Skeletal muscle cell (primary cell): ENCODE measurements at places on chromosomes 4 and X.

- no peak for DNase-seq
These were observed 650.3 kb upstream of the FAM241A start for GRCh38 chr4:111494971-111495370.

- DNase-seq: no peak
These were observed 102.9 kb downstream of the COL25A1 start for GRCh38 chr4:109199585-109199984.

GRCh38 chr4:172521248-172521647, 647.4 kb upstream of the GALNT7 start:
- no peak for DNase-seq

DNA sequence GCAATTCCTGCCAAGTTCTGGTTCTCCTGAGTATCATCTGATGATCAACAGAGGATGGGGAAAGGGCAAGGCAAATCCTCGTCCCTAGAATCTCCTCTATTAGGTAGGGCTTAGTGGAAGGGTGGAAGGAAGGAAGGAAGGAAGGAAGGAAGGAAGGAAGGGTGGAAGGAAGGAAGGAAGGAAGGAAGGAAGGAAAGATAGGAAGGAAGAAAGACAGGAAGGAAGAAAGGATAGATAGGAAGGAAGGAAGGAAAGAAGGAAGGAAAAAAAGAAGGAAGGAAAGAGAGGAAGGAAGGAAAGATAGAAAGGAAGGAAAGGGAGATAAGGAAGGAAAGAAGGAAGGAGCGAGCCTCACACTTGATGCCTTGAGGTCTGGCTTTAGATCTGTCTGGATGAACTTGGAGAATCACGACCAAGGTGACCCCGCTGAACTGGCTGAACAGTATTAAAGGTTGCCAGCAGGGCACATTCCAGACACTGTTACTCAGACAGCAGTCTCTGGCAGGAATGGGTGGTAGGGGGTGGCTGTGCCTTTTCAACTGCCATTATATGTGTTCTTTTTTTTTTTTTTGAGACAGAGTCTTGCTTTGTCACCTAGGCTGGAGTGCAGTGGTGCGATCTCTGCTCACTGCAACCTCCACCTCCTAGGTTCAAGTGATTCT, 57.1 kb downstream of the MAP7D2 start:
- no peak for DNase-seq

DNA sequence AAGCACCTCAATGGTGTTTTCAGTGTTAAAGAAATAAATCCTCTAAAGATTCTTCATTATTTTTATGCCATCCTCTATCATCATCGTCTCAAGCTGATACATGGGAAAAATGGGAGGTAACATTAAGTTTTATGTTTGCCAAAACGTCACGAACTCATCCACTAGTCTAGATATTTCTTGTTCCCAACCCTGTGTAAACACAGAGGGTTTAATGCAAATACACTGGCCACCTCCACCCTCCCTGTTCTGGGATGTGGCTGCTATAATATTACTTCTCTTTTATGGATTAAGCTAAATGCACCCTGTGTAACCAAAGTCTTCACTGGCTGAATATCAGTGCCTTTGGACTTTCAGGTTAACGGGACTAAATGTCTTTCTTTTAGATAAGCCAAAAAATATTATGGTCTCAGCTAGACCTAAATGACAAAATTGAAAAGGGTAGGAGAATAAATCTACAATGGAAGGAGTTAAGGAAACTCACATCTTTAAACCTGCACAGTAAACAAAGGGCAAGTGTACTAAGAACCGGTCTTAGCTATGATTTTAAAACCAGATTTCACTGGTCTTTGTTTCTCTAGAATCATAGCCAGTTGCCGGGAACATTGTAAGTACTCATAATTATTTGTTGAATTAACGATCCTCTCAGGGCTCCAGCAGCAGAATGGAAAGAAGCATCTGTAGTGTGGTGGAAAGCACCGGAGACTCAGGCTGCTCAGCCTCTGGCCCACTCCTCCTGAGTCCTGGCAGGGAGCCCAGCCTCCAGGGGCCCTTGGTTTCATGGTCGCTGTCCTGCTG, 103.5 kb upstream of the NOCT start:
- no peak for DNase-seq

DNA sequence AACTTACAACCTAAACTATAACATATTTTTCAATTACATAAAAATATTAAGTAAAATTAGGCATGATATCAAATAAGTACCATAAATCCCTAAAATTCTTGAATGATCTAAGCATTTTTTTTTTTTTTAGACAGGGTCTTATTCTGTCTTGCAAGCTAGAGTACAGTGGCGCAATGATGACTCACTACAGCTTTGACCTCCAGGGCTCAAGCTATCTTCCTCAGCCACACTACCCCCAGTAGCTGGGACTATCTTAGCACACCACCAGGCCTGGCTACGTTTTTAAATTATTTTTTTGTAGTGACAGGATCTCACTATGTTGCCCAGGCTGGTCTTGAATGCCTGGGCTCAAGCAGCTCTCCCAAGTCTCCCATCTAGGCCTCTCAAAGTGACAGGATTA, 1042.3 kb downstream of the FSTL5 start:
- DNase-seq: no peak

- no peak for DNase-seq
These were observed 137.6 kb upstream of the ESX1 start for GRCh38 chrX:104392350-104392749.

GRCh38 chr4:88659055-88659889, 38.4 kb downstream of the NAP1L5 start:
- no peak for DNase-seq

DNA sequence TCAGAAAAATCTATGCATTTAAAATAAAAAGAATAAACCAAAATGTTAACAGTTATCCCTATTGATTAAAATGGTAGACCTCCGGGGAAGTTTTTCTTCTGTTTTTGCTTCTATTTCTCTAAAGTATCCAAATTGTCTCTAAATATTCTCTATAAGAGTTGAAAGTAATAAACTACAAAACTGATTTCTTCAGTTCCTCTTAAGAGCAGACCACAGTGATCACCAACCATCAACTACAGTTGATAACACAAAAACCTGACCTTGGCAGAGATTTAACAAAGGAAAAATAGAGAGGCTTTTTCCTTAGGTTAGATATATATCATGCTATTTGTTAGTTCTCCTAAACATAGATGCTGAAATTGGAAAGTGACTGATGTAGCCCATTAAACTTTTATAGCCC, 27.3 kb downstream of the DDX60 start:
- DNase-seq: no peak

DNA sequence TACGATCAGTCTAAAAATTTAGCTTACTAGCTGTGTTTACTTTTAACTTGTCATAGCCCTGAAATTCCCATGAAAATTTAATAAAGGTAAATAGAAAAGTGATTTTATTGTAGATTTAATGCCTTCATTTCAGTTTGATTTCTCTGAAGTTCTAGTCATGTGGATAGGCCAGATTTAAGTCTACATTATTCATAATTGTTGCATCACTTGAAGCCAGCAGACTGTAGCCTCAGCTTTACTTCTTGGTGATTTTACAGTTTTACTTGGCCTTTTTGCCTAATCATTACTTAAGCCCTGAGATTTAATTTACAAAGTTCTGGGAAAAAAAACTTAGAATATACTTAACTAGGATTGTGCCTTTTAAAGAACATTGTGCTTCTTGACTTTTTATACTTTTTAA, 73.5 kb upstream of the FHDC1 start:
- DNase-seq: no peak

DNA sequence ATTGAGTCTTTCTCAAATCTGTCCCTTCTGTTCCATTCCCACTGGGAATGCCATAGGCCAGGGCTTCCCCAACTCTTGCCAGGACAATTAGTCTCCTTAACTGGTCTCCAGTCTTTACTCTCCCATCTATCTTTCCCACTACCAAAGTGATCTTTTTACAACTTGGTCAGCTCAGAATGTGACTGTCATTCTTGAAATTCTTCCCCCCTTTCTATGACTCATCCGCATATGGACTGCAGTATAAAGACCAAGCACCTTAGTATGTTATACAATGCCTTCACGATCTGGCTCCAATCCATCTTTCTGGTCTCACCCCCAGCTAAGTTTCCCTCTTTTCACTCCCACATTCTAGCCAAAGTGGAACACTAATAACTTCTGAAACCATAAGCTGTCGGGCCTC, 383.8 kb downstream of the OPHN1 start:
- DNase-seq: no peak

GRCh38 chrX:42149765-42150164, 226.4 kb upstream of the CASK start:
- DNase-seq: peak; percentile 27

DNA sequence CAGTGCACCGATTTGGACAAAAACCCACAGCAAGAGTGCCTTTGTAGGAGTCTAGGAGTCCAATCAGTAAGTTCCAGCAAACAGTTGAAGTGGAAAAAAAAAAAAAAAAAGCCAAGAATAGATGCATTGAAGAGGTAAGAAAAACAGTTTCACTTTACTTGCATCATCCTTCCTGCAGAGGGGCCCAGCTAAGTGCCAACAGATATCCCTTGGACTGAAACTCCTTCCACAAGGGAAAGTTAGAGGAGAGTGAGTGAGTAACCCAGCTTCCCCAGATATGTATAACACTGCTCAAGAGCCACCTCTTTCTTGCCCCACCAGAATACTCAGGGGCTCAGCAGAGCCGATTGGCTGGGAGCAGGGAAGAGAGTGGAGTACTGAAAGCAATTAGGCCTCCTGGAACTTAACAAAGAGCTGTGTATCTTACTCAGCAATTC, 617.7 kb upstream of the SMIM31 start:
- DNase-seq: peak; percentile 39

DNA sequence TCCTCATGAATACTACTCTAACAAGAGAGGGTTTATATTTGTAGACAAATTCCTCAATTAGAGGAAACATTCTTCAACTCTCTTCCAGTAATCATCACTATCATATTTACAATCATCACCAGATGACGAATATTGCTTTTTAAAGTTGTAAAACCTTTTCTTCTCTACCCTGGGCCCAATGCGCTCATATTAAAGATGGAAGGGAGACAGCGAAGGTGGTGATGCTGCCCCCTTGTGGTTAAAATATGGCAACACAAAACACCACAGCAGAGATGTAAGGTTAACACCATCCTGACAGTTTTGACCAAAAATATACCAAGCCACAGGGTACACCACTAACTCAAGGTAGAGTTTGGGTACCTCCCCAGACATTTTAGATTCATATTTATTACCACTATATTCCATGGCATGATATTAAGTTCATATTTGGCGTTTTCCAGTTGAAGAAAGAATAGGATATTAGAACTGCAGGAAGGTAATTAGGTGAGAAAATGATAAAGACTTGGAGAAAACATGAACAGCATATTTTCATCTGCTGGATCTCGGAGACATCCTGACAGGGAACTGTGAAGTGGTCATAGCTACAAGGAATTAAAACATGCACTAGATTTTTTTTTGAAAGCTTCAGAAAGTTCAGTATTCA, 72.8 kb downstream of the SLC9A7 start:
- no peak for DNase-seq

DNA sequence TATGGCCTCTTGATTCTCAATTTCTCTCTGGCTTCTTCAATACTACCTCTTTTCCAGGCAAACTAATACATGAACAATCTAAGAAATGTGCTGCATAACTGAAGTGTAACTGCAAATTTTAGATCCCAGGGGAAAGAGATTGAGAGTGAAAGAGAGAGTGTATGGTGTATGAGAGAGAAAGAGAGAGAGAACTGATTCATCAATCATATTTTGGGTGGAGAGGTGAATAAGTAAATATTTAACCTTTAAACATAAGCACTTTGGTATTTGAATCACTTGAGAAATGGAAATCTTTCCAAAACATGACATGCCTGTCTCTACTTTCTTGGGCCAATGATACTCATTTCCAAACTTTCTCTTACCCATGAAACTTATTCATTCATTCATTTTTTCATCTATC, 147.2 kb upstream of the DIPK2B start:
- no peak for DNase-seq

DNA sequence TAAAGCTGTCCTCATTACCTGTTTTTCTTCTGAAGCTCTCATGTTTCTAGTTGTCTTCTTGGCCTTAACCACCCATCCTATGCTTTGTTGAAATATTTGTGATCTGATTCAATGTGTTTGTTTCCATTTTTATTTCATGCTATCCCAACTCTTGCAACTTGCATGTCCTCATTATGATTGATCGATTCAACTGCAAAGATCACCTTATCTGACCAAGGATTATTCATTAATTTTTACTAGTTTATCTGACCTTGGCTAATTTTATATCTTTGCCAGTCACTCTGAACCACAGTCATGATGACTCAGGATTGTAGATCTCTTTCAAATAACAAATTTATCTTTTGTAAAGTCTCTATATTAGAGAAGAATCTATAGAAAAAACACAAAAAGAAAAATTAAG, 70.7 kb downstream of the UGT2A2 start:
- no peak for DNase-seq

DNA sequence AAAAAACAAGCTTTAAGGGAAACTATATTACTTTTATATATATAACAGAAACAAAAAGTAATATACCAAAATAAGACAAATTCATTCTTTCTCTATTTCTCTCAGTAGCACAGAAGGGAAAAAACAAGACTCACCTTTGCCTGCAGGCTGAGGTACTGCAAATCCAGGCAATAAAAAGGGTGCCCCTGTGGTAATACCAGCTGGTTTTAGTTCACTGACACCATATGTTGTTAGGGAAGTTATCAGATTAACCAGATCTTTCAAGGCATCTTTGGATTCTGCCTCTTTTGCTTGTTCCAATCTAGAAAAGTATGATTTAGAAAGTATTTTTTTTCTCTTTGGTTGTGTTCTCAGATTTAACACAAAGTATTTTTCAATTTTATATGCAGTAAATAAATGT, 139.8 kb downstream of the WDFY3 start:
- DNase-seq: no peak

DNA sequence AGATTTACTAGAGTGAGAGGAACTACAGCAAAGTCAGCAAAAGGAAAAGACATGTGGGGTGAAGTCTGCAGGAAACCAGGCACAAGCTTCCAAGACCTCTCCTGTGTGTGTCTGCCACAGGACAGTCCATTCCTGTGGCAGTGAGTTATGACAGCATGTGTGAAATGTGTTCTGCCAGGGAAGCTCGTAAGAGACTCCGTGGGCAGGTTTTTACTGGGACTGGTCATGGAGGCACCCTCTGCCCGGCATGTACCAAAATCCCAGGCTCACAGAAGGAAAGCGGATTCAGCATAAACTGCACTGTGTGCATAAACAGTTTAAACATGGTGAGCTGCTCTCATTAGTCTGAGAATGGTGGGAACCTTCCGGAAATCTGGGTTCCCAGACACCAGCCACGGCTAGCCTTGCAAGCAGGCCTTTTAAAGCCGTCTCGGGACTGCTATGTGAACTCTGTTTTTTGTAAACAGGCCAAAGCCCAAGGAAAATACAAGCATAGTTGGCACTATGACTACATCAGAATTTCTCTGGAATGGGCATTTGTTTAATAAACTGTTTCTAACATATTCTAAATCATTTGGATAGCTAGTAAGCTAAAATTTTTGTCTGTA, 288.5 kb downstream of the TENM3 start:
- no peak for DNase-seq

DNA sequence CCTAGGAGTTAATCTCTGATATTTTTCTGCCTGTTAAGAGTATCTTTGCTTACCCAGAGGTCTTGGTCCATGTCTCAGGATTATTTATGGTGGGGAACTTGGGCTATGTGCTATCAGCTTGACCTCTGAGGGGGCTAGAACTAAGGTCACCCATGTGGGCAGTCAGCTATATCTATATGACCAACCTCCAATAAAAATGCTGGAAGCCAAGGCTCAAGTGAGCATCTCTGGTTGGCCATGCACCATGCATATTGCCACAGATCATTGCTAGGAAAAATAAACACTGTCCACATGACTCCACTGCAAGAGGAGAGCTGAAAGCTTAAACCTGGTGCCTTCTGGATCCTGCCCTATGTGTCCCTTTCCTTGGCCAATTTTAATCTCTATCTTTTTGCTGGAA, 196.5 kb upstream of the SLC7A11 start:
- DNase-seq: no peak
